ENCODE measurements at places on chromosomes 11 and 22.

GRCh38 chr11:73623686-73624085, 22.7 kb upstream of the PLEKHB1 start:
- no peak for DNase-seq

DNA sequence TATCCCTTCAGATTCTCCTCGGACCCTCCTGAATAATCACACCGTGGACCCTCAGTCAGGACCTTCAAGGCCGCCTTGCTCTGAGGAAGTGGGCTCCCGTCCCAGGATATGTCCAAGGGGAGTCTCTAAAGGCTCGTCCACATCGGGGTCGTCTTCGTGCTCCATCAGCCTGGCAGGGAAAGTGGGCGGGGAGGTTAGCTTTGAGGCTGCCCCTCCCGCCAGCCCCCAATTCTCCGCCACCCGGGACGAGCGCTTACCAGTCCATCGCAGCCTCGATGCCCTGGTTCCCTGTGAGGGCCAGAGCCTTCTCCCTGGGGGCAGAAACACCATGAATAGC, 472 bp downstream of the UBXN1 start:
- no peak for DNase-seq

GRCh38 chr11:80911666-80912065, 1470.8 kb upstream of the TENM4 start:
- no peak for DNase-seq

GRCh38 chr11:78801161-78801884, 226.7 kb upstream of the NARS2 start:
- no peak for DNase-seq

DNA sequence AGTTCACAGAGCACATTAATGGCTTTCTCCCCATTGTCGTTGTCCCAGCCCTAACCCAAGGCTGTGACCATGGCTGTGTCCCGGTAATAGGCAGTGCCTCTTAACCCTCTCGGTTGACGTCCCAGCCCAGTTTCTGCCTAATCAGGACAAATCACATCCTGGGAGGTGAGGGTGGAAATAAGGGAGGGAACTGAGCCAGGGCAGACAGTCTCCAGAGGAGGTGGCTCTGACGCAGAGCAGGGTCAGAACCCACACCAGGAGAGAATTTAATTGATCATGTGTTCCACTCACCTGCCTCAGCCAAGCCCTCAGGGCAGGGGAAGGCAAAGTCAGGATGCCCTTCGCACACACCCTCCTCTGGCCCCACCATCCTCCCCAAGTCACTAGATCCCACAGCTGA, 17.0 kb downstream of the SLC43A1 start:
- no peak for DNase-seq

- DNase-seq: no peak
Observed at GRCh38 chr11:78961937-78962701, 387.5 kb upstream of the NARS2 start.

- DNase-seq: no peak
Observed at GRCh38 chr11:93330446-93330984, at the start of gene DEUP1. TSS of gene DEUP1 (plus strand) at chr11:93330742. CDS start at chr11:93332260, 1,518 bp downstream.

DNA sequence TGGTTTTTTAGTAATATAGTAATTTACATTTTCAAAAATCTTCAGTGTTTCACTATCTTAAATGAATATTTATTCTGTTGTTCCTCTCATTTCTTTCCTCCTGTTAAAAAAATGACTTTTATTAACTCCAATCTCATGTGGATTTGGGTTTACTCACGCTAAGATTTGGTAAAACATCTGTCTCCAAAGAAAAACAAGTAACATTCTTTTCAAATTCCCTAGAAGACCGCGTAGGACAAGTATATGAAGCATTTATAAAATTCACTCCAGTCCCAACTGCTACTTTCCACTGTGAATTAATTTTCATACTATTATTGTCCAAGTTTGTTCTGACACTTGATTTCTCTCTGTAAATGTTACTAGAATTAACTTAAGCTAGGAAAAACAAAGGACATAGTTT, 26.2 kb downstream of the SBF2 start:
- DNase-seq: no peak

Measured in stimulated activated CD4-positive, alpha-beta T cell treated with anti-CD3 and anti-CD28 coated beads, TNF-alpha, amount 100 ng/mL, for 1 hour (primary cell).